T-helper 2 cell (primary cell): ENCODE measurements at places on chromosomes 3 and 15.
A peak's percentile ranks its signal among the peaks of the same experiment; 100 is the strongest.

DNA sequence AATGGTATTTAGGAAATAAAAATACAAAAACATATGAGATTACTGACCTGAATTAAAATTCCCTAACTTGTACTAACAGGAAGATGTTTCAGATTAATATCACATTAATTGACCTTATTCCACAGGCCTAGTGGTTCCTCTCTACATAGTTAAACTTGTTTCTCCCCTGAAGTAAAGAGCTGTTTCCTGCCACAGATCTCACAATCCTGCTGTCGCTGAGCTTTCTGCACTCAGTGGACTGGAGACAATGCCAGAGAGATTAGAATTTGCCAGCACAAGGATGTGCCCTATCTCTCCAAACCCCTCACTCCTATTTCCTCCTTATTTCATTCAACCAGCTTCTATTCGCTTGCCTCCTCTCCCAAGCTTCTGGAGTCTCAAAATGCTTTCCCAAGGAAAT is 130.6 kb downstream of the CTNNB1 start:
- DNase-seq = no peak

DNA sequence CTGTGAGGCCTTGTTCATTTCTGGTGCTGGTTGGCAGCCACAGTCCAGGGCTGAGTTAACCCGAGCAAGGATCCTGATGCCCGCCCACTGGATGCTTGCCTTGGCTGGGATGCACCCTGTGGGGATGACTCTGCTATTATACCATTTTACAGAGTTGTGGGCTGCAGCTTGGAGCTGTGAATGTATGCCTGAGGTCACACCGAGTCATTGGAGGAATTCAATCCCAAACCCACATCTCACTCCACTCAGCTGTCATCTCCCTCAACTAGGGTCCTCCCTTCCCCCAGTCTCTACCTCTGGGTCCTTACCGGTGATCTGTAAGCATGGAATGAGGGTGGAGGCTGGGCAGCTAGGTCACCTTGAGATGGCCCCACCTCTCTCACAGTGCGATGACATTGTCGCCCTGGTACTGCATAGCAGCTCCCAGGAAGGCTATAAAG is 22.1 kb downstream of the MAPKAPK3 start:
- no peak for DNase-seq

- DNase-seq = no peak
These were observed 539 bp upstream of the TLNRD1 start for GRCh38 chr15:81000144-81000623.

DNA sequence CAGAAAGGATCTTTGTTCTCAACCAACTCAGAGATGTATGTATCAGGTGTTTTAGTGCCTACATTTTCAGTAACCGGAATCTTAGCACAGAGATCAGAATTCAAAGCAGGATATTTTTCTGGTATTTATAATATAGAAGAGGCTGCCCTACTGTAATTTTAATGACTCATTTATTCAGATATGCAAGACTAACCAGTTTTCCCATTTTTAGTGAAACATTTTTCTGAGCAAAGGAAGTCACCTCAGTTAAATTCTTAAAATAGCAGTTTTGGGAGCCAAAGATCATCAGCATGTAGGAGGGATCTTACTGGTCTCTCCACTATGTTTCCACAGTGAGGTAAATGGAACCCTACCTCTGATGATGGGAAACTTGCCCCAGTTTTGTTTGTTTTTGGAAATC is 42.0 kb downstream of the SRP14 start:
- DNase-seq = no peak

DNA sequence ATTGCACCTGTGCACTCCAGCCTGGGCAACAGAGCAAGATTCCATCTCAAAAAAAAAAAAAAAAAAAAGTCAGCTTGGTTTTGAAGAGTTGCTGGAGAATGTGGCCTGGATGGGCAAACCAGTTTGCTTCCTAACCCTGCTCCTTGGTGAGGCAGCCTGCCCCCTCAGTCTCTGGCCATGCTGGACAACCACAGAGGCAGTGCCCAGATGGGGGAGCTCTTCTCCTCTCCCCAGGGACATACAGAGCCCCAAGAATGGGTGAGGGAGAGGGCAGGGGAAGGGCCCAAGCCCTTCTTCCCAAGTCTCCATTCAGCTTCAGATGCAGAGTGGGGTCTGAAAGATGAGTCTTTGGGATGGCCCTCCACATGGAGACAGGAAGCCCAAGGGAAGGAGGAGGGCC is 27.9 kb downstream of the CD276 start:
- DNase-seq = no peak

DNA sequence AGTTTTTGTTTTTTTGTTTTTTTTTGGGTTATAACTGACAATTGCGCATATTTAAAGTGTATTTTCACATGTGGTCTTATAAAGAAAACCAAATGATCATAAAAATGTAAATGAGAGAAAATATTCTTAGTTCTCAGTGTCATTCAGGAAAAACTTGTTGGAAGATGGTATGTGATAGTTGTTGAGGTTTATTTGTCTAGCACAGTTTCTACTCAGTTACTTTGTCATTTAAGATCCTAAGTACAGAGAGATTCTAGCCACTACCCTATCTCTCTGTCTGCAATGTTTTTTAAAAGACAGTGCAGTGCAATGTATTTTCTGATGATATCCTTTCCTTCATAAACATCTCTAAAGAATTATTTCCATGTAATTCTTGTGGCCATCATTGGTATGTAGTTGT is 46.1 kb downstream of the AKAP13 start:
- no peak for DNase-seq

DNA sequence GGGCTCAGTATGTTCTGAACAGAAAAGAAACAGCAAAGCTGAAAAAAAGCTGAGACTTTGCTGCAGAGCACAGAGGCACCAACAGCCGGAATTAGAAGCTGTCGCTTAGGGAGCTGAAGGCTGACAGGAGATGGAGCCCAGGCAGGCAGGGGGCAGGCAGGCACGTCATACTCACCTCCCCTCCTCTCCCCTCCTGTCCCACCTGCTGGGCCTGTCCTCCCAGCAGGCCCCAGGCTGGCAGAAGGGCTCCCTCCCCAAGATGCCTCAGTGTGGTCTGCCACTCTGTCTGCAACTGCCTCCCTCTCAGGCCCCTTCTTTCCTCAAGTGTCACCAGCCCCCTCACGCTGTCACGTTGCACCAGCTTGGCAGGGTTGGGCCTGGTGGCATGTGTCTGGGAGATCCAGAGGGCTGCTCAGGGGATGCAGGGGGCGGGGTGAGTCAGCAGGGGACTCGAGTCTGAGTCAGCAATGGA is 3.2 kb upstream of the ANKRD63 start:
- DNase-seq = no peak

DNA sequence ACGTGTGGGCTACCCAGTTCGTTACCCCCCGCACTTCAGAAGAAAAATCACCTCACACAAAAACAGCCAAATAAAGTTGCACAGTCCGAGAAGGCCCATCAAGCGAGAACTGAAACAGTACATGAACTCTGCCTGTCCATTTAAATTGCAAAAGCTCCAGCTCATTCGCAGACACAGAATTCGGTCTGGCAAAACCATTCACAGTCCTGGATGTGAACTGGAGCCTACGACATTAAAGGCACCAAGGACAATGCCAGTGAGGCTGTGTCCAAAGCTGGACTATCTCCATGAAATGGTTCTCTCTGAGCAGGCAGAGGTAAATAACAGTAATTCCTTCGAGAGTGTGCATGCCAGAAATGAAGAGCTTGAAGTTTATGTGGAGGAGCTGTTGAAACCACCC is 261.3 kb upstream of the ICE2 start:
- no peak for DNase-seq

GRCh38 chr3:16404349-16404895 is 109.1 kb downstream of the RFTN1 start:
- DNase-seq = no peak

- no peak for DNase-seq
These were observed 87.3 kb downstream of the MBNL1 start for GRCh38 chr3:152355744-152356665.

DNA sequence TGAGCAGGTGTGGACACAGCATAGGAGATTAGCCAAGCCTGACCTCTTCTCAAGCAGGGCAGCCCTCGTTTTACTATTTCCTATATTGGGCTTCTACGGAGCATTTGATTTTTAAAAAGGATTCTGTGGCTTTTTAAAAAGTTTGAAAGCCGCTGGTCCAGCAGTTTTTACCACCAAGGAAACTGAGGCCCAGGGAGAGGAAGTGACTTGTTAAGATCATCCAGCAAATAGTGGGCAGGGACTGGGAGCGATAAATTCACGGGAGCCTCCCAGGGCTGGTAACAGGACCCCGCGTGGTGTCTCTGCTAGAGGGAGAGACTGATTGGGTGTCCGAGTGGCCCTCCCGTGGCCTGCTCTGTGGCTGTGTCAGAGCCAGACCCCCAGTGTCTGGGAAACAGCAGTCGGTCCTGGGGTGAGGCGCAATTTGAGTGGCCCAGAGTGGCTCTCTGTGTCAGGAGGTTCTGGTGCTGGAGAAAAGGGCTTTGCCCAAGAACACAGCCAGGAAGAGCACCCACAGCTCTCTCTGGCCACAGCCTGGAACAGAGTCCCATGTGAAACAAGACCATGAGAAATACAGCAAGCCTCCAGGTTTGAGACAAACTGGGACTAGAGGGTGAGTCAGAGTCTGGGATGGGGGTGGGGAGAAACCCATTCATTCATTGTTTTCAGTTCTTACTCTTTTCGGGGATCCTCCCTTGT is 4.2 kb downstream of the FURIN start:
- DNase-seq = peak; percentile 54

DNA sequence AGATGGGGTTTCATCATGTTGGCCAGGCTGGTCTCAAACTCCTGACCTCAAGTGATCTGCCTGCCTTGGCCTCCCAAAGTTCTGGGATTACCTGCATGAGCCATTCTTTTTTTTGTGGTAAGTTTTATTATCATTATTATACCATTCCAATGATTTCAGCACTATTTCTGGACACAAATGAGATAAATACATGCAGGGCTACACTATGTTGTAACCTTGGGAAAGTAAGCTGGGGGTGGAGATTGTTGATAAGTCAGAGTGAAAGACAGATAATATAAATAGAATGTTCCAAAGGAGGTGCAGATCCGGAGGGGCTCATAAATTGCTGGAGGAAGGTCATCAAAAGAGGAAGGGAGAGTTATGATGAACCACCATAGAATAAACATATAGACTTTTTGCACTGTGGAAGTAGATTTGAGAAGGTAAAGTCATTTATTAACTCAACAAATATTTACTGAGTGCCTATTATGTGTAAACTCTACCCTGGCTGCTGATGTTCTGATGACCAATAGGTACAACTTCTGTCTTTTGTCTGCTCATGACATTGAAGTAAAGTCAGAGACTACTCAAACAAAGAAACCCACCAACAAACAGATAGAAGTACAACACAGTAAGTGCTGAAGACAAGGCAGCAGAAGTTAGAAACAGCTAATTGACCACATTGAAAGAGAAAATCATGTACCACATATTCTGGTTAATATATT is 478.9 kb upstream of the GOLIM4 start:
- no peak for DNase-seq

DNA sequence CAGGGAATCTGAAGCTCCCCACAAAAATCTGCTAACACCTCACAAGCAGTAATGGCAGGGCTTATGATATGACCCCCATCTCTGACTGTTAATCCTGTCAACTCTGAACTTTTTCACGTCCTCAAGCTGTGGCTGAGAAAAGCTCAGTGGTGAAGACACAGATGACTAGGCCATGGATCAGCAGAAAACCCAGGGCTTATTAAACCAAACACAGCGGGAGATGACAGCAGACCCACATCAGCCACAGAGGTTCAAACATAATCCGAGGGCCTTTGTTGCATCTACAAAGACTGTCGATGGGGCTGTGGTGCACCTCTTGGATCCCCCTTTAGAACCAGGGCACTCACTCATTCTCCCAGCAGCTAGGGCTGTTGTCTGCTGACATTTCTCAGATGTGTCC is 50.4 kb downstream of the GLB1 start:
- no peak for DNase-seq

- no peak for DNase-seq
These were observed 189.9 kb downstream of the DTWD1 start for GRCh38 chr15:49810720-49811119.

DNA sequence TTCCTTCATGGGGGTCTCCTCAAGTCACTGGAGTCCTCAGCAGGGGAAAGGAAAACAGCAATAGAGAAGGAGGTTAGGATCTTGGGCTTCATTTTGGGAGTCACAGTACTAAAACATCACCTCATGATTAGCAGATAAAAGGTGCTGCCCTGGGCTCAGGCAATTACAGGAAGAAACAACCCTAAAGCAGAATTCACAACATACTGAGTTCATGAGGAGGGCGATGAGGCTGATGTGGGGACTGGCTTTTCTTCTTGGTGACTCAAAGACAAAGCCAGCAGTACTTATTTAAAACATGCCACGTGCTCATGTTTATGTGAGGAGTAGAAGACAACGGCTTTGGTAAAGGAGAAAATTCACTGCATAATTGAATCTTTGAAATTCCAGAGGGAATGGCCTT is 822.3 kb upstream of the CFAP20DC start:
- DNase-seq = no peak

DNA sequence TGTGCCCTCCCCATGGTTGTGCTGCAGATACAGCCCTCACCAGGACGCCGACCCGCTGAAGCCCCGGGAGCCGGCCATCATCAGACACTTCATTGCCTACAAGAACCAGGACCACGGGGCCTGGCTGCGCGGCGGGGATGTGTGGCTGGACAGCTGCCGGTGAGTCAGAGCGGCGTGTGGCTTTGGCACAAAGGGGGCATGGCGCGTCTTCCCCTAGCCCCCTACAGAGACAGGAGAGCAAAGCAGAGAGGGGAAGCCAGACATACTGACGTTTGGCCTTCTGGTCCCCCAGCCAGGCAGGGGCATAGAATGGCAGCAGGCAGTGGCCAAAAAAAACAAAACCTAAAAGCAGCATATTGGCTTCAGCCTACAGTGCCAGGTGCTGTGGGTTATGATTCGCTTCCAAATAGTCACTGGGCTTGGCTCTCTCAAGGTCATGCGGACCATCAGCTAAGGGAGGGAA is 64.0 kb downstream of the MESD start:
- DNase-seq = no peak

DNA sequence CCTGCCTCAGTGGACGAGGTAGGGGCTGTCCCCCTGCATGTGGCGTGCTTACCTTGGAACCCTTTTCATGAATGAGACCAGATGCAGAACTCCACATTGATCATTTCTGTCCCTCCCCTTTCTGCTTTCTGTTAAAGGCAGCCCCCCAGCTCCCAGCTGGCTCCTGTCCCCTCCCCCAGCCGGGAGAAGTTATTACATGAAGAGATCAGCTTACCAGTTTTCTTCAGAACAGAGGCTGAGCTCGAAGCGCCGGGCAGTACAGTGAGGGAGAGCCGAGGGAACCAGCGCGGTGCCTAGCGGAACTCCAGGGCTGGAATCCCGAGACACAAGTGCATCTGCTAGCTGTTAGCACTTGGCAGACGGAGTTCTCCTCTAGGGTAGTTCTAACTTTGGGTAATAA is 263.3 kb upstream of the NR2E3 start:
- DNase-seq = no peak
